ENCODE measurements at places on chromosomes 2 and 18.

- no peak for DNase-seq
Observed at GRCh38 chr2:218958276-218958675, 1.2 kb upstream of the CDK5R2 start.

DNA sequence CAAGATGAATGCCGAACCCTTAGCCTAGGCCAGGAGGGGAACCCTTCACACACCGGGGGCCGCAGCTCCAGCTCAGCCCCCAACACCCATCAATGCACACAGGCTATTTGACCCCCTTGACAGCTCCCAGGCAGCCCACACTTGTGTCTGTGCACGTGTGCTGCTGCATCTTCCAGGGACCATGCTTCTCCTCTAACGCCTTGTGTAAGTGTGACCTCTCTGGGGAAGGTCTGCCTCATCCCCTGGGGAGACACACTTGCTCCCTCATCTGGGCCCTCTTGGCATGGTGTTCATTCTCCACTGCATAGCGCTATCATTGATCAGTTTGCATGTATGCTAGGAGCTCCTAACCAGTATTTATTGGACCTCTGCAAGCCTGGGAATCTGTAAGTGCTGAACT, 120.0 kb upstream of the FHL2 start:
- DNase-seq = no peak

GRCh38 chr18:25726298-25726697, 364.1 kb downstream of the SS18 start:
- peak; percentile 38 for DNase-seq

DNA sequence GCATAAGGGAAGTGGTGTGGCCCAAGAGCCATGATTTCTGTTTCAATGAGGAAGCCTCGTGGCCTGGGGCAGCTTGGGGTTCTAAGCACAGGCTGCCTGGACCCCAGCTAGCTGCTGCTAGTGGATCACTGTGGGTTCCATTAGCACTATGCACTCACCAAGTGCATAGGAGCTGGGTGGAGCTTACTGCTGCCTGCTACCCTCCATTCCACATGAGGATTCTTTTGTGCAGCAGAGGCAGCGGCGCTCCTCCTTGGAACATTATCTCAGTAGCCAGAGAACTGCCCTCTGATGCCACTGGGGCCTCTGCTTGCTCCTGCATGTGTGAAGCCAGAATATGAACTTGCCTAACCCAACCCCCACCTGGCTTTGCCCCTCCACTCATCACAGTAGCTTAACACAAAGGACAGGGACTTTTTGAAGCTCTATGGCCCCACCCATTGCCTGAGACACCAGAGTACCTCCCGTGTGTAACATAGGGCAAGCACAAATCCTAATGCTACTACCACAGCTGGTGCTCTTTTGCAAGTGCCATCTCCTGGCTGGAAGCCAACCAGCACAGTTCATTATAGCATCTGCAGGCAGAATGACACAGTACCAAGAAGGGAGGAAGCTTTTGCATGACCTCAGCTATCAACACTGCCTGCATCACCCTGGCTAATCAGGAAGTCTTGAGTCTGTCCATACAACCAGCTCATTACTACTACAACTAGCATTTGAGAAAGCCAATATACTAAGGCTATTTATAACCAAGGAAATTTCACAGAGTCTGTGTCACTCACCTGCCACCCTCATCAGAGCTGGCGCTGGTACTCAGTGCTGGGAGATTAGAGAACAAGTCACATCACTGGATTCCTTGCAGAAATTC, 297.0 kb upstream of the GULP1 start:
- no peak for DNase-seq

DNA sequence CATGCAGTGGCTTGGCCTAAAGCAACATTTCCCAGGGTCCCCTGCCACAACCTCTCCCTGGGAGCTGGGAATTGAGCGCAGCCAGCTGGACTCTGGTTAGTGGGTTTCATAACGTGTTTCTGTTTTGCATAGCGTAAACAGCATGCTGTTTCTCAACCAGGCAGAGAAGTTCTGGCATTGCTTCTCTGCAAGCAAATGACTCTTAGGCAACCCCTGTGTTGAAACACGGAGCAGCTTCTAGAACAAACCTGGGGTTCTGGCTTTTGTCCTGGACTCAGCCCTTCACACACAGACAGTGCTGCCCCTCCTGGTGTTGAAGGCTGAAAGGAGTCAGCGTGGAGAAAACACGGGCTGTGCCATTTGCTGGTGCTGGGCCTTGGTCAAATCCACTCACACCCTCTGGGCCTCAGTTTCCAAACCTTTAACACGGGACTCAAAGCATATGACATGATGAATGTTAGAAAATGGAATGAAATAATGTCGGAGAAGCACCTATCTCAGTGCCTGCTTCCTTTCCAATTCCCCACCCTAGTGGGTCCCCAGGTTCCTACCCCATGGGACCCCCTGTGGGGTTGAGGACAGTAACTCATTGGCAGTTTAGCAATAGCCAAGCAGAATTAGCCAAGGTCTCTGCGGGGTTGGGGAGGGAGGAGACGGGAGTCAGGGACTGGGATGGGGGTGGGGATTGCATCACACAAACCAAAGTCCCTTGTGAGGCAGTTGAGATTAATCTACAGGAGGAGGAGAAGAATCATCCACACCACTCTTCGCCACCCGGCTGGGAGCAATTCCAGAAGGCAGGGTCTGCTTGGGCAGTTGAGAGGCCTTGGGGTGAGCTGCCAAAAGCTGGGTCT, 30.2 kb upstream of the IL1R2 start:
- DNase-seq = no peak

DNA sequence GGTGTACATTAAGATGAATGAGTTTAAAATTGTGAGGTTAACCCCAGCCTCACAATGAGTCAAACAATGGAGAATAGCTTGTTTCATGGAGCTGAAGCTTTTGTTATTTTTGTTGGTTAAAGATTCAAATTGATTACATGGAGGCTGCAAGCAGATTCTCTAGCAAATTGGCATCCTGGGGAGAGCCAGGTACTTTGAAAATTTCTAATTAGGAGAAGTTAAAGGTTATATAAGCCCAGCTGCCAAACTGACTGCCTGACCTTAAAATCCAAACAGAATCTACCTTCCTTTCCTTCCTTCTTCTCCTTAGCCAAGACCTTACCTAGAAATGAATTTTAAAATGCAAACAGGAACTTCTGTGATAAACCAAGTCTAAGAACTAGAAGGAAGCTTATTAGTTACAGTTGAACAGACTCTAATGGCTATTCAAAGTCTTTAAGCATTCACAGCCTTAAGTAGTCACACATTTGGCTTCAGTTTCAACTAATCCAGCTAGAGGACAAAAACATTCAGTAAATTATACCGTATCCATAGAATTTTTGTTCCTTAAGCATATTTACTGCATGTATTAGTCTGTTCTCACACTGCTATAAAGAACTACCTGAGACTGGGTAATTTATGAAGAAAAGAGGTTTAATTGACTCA, 31.5 kb upstream of the PGAP1 start:
- no peak for DNase-seq

DNA sequence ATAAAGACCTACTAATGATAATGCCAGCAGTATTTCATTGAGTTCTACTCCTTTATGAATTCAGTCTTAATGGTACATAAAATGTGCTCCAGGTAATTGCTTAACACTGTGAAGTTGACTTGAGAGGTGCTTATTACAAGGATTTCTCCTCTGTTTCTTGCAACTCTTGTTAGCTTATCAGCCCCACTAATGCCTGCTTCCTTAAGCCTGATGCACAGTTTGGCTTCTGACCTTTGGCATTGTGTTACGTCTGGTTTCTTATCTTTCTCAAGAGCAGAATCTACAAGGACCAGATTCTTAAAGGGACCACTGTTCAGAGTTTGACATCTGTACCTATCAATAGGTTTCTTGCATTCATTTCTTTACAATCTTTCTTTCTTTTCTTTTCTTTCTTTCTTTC, 223.9 kb upstream of the CWC22 start:
- no peak for DNase-seq

- DNase-seq = peak; percentile 19
Observed at GRCh38 chr2:98731894-98732349, 990 bp upstream of the MGAT4A start.
